Left renal pelvis (tissue), 4 donors: ENCODE measurements at places on chromosomes 6 and 20. TPM values are rescaled to one million over a fixed set of nuclear protein-coding genes. Genes with fewer than 3 reads are reported as not detected.

The WFDC11 gene
- not detected for polyA plus RNA-seq

The RNF146 gene
- 89.0 TPM for polyA plus RNA-seq

The SRSF12 gene
- 15.1 TPM for polyA plus RNA-seq

The ZBP1 gene
- 0.10 TPM for polyA plus RNA-seq

The HLA-DQA2 gene
- polyA plus RNA-seq: not detected

The VSX1 gene
- not detected for polyA plus RNA-seq

The AIF1 gene
- polyA plus RNA-seq: 77.0 TPM

The RIPPLY2 gene
- polyA plus RNA-seq: not detected

The MOG gene
- not detected for polyA plus RNA-seq

The FOXF2 gene
- 0.35 TPM for polyA plus RNA-seq

The ME1 gene
- 4.3 TPM for polyA plus RNA-seq

The COL9A3 gene
- polyA plus RNA-seq: 17.5 TPM

The EYS gene
- polyA plus RNA-seq: 0.66 TPM

The ERVFRD-1 gene
- polyA plus RNA-seq: not detected

The EDN3 gene
- polyA plus RNA-seq: 5.3 TPM

The NHSL1 gene
- 15.6 TPM for polyA plus RNA-seq

The TCF15 gene
- 1.4 TPM for polyA plus RNA-seq

The TP53TG5 gene
- polyA plus RNA-seq: 0.69 TPM

The CYP39A1 gene
- polyA plus RNA-seq: 9.1 TPM
